Stimulated activated naive CD4-positive, alpha-beta T cell treated with Interleukin-2 at 50 U/mL for 16 hours (primary cell): ENCODE measurements at places on chromosomes 2 and 18.
A peak's percentile ranks its signal among the peaks of the same experiment; 100 is the strongest.

GRCh38 chr2:23926290-23926749 is 603 bp downstream of the ATAD2B start:
- peak; percentile 40 for DNase-seq

DNA sequence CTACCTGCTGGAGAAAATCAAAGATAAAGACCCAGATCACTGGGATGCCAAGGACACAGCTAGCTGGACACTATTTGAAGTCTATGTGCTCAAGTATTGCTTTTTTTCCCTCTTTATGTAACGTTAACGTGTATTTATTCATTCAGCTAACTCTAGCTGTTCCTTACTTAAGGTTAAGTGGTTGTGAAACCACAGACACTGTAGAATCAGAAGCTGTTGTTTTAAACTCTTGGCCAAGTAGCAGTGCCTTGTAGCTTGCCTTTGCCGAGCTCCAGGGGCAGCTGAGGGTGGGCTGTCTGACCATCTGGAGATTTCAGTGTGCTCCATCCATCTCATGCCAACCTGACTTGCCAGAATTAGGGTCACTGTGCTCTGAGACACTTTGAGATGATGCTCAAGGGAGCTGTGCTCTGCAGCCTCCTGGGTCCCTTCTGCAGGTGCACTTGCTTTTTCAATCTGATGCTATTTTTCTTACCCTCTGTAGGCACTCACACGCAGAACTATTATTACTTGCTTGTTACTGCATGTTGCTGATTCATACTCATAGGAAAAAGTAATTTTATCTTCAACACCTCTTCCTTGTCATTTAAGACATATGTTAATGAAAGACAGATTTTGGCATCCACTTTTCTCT is 116.2 kb downstream of the METTL8 start:
- peak; percentile 2 for DNase-seq

DNA sequence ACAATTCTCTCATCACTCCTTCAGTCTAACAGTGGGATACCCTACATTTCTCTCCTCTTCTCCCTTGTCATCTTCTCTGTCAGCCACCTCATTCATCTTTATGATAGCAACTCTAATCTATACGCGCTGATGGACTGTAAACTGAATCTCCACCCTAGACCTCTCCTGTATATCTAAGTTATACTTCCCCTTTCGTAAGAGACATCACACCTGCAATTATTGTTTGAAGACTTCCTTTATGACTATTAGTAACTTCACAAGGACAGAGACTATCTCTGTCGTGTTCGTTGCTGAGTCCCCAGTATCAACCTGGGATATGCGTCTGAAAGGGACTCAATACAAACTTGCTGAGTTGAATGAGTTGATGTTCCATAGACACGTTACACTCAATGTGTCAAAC is 263.2 kb downstream of the IRS1 start:
- DNase-seq, result no peak

DNA sequence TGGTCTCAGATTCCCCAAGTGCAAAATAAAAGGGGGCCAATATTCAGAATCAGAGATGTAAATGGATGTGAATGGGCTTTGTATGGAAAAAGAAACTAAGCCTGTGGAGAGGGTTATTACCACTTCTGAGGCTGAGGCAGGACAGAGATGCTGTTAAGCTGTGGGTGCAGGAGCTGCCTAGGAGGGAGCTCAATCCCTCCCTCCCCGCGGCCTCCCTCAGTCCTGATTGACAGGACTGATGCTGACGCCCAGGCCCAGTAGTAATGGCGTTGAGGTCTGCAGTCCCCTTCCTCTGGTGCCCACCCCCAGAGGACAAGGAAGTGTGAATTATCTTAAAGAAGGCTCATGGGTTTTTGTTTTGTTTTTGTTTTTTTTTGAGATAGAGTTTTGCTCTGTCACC is 40.4 kb downstream of the PSD4 start:
- DNase-seq, result no peak

DNA sequence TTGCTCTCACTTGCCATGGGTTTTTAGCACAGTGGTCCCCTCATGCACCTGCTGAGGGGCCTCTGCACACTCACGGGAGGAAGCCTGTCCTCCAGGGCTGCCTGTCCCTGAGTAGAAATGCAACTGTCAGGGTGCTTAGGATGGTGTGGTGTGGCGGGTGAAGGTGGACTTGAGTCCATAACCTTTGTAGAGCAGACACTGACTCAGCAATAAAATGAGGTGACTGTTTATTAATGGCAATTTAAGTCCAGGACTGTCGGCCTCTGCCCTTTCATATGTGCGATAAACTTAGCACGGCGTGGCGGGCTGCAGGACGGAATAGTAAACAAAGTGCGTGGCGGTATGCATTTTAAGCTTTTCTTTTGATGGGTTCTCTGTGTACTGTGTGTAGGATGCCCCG is 188.2 kb downstream of the LDLRAD4 start:
- no peak for DNase-seq

DNA sequence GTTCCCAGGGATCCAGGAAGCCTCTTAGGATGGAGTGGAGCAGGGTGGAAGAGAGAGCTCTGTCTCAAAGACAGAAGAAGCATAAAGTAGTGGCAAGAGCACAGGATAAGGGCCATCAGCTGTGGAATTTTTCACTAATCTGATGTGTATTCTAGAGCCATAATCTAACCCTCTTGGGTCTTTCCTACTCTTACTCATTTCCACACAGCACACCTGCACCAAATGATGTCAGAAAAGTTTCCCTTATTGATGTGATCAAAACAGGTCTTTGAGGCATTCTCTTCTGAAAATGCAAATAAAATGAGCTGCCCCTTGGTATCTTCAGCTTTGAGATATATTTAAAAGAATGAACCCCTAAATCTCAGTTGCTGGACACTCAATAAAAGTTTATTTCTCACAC is 415.1 kb upstream of the CHST9 start:
- DNase-seq, result no peak

DNA sequence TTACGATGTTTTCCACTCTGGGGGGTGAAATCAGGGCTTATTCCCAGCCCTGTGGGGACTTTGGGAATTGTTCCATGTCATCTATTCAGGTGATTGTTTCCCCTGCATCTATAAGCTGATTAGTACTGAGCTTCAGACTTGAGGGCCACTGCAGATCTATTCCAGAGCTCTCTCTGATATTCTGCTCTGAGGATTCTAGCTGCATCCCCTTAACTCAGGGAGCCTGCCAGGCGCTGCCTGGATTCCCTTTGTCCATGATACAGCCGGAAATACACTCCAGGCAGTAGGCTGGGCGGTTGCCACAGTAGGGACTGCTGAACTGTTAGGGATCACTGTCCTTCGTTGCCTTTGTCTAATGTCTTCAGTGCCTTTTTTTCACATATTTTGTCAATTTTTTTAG is 31.3 kb downstream of the PTRHD1 start:
- no peak for DNase-seq

DNA sequence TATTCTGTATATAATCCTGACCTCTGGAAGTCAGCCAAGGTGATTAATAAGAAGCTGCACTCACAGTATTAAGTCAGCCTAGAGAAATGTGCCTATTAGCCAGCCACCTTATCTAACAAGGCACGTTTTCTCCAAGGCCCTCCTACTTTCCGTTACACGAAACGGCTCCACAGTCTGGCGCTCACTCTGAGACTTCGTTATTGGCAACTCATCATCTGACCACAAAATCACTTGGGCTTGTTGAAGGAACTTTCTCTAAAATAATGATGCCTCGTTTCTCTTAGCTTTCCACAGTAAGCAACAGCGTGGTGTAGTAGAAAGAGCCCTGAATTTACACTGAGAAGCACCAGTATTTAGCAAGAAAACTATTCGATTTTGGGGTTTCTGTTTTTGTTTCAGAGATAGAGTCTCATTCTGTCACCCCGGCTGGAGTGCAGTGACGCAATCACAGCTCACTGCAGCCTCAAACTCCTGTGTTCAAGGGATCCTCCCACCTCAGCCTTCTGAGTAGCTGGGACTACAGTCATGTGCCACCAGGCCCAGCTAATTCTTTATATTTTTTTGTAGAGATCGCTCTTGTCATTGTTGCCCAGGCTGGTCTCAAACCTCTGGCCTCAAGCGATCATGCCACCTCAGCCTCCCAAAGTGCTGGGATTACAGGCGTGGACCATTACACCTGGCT is 53.6 kb upstream of the SLC14A1 start:
- DNase-seq, result peak; percentile 32

DNA sequence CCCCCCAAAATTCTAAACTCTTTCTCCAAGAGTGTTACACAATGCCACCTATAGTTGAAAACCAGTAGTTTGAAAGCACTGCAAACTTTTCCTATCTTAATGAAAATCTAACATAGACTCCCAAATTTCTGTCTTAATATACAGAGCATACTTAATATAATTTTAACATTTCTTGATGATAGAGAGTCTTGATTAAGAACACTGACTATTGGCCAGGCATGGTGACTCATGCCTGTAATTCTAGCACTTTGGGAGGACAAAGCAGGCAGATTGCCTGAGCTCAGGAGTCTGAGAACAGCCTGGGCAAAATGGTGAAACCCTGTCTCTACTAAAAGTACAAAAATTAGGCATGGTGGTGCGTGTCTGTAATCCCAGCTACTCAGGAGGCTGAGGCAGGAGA is 34.2 kb downstream of the ASXL2 start:
- no peak for DNase-seq

DNA sequence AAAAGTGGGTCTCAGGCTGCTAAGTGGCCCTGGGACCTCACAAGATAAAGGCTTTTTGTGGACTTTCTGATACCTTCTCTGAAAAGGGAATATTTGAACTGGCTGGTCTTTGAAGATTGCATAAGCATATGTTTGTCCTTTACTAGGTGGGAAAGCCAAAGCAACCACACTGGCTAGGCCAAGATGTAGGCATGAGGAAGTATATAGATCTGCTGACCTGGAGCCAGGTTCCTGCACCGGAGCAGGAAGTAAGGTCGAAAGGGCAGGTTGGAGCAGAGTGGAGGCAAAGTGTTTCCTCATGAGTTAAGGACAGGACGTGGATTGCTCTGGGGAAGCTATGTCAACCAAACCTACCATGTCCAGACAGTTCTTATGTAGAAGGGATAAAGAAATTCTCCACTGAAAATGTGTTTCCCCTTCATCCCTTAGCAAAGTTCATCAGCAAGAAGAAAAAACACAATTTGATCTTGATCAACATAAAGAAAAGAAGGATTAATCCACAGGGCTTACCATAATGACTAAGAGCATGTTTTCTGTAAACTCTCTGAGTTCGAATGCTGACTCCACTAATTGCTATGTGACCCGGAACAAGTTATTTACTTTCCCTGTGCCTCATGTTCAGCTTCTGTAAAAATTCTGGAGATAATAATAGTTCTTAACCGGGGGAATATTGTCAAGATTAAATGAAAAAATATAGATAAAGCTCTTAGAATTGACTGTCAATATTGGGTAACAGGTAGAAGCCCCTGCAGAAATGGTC is 156.1 kb upstream of the SRD5A2 start:
- no peak for DNase-seq

DNA sequence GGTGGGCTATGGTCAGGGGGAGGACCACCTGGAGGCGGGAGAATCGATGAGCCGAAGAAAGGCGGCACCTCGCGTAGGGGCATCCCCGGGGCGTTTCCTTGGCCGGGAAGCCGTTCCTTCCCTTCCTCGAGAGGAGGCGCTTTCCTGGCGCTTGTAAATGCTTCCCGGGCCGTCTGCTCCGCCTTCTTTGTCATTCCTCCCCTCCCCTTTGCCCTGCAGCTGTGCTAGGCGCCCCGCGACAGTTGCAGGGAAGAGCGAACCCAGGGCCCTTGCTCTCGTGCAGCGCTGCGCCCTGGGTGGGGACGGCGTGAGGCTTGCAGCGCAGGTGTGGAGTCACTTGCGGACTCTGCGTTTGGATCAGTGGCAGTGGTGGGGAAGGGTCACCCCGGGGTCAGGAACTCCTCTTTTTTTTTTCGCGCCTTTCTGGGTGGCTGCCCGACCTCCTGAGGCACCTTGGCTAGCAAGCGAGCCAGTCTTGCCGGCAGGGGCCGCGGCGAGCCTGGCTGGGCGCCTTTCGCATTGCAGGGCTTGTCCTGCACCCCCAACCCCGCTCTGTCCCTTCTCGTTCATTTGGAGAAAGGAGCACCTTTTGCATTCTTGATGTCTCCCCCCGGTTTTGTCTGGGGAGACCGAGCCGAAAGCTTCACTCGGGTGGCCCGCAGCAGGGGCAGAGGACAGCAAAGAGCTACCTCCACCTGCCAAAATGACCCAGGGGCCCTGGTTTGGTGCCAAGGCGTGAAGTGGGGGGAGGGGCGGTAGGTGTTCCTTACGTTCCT is 858 bp downstream of the KCNS3 start:
- no peak for DNase-seq

- DNase-seq, result no peak
These were observed 37.6 kb upstream of the MGAT5 start for GRCh38 chr2:134216152-134216829.

DNA sequence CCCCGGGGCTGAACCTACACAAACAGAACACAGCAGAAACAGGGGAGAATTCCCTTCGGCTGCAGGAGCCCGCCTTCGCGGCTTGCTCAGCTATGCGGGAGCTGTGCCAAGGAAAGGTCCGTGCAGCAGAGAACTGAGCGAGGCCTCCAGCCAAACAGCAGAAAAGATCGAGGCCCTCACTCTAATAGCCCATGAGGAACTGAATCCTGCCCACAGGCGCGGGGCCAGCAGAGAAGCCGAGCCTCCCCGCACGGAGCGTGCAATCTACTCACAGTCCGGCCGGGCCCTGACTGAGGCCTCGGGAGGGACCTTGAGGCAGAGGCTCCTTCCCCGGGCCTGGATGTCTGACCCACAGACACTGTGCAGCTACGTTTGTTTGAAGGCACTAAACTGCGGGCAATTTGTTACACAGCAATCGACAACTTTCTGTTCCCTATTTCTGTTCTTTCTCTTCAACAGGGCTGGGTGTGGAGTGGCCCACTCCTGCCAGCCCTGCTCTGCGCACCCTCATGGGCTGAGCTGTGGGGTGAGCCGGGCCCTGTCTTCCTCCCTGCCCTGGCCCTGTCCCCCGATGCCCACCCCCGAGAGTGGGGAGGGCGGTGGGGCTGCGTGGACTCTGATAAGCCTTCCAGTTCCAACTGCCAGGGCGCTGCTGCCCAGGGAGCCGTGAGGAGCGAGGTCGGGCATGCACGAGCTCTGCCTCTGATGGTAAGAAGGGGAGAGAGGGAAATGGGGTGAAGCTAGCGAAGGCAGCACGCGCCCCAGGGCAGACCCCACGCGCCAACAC is 13.7 kb downstream of the HES6 start:
- no peak for DNase-seq

- DNase-seq, result no peak
These were observed 22.1 kb downstream of the SERPINE2 start for GRCh38 chr2:224016963-224017362.

DNA sequence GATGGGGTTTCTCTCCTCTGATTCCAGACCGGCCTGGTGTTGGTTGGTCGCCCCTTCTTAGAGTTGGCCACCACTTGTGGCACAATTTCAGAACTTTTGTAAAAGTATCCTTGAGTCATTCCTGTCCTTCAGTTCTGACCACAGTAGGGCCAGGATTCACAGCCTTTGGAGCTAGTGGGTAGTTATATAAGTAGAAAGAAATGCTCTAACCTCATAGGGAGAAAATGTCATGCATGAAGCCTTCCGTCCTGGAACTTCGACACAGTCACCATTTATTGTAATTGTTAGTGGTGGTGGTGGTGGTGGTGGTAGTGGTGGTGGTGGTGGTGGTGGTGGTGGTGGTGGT is 65.4 kb downstream of the EPAS1 start:
- DNase-seq, result no peak

- peak; percentile 32 for DNase-seq
These were observed 1.3 kb downstream of the LAPTM4A start for GRCh38 chr2:20050104-20050645.
